ENCODE measurements at places on chromosomes 7 and 10.

- DNase-seq, result no peak
Measured at GRCh38 chr7:151886783-151887182, 9.9 kb upstream of the PRKAG2 start.

DNA sequence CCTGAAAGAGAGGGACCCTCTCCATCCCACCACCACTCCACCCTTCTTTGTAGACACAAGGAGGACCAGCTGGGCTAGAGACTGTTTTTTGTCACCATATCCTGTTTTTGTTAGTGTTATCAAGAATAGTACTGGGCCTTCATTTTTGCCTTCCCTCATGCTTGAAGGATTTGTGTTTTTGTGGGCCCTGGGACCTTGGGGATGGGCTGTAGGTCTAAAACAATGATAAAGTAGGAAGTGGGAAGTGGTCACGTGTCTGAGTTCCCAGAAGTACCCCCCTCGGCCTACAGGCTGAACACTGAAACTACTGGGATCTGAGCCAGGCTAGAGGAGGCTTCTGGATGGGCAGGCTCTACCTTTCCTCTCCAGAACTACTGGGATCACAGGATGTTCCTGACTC, 8.9 kb downstream of the AGFG2 start:
- DNase-seq, result no peak

DNA sequence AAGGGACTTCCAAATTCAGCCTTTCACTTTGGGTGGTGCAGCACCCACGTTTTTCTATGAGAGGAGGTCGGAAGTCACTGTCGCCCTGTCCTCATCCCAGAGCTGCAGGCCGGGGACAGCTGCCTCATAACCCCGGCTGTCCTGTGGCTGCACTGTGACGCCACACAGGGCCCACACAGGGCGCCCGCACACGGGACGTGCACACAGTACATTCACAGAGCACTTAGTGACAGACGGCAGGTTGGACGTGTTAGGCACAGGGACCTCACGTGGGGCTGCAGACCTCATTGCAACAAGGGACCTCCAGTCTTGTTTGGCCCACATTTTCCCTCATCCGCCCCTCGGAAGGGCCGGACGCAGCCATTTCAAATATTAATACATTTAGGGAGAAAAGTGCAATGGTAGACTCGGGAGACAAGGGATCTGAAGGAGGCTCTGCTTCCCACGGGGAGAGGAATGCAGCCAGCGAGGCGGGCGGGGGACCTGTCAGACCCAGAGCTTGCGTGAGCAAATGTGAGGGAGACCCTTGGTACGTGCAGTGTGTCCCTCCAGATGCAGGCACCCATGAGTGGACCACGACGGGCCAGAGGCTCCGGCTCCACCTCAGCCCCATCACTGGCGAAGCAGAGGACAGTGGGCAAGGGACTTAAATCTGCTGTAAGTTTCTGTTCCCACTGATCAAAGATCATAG, 86.7 kb downstream of the VOPP1 start:
- DNase-seq, result no peak

GRCh38 chr10:92719991-92720830, 30.5 kb downstream of the HHEX start:
- peak; percentile 83 for DNase-seq

- no peak for DNase-seq
Measured at GRCh38 chr7:122225874-122226273, 78.7 kb downstream of the FEZF1 start.

GRCh38 chr10:61987537-61987936, 86.0 kb downstream of the ARID5B start:
- no peak for DNase-seq

- no peak for DNase-seq
Measured at GRCh38 chr10:50565301-50566083, 58.3 kb downstream of the SGMS1 start.

- no peak for DNase-seq
Measured at GRCh38 chr10:11882646-11883375, 59.7 kb downstream of the PROSER2 start.

DNA sequence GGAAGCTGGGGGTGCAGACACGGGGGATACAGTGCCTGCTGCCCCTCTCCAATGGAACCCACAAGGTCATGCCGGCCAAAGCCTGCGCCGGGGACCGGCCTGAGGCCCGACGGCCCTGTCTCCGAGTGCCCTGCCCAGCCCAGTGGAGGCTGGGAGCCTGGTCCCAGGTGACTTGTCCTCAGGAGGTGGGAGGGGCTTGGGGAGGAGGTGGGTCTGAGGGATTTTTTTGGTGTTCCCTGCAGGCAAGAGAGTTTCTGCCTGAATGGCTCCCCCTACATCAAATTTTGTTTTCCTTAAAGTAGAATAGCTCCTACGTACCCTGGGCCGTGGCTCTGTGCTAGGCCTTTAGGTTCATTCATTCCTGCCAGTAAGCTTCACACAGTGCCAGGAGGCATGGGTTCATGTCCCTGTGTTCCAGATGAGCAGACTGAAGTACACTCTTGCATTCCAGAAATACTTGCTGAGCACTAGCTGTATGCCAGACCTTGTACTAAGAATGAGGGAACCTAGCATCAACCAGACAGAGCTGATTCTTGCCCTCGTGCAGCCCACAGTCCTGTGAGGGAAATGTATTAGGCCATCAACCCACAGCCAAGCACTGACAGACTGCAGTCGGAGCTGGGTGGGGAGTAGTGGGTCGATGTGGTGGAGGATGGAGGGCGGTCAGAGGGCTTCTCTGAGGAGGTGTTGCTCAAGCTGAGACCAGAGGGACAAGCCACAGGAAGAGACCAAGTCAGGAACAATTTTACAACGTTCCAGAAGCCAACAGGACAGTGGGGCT, 31.1 kb downstream of the TBATA start:
- DNase-seq, result no peak

DNA sequence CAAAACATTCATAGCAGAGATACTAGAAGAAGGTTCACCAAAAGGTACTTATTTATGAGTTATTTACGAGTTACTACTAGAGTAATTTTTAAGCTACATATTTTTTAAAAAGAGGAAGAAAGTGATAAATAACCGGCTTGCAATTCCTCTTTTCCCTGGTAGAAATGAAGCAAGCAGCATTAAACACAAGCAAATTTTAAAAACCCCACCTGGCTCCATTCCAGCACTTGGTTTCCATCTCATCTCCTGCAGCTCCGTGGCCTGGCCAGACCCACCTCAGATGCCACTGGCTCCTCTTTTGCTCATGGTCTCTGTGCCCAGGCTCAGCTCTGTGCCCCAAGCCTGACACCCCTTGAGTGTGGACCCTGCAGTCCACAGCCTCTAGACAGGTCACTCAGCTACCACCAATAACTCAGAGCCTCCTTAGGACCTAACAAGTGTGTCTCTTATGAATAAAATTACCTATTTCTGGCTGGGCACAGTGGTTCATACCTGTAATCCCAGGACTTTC, 479.5 kb downstream of the TNS3 start:
- no peak for DNase-seq

GRCh38 chr10:14124941-14125340, 205.8 kb downstream of the FRMD4A start:
- DNase-seq, result no peak

DNA sequence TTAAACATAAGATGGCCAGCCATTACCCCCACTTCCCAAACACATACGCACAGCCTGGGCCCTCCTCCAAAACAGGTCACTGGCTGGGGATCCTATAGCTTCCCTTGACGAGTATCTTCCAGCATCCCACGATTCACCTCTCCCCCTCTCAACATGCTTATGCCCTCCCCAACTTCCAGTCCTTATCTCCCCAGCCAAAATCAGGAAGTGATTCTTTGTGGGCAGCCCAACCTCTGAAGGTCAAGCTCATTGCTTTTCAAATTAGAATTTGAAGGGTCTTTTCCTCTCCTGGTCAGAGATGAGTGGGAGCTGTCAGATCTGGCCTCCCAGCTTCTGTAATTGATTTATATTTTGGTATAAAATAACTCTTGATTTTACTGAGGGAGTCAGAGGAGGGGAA, 133.6 kb downstream of the ATXN7L1 start:
- DNase-seq, result no peak

Measured in NCI-H1436 treated with DMSO at 0.1 percent for 48 hours (cell line).